ENCODE measurements at places on chromosomes 12 and 14. TPM values are rescaled to one million over a fixed set of nuclear protein-coding genes. Genes with fewer than 3 reads are reported as not detected.

GRCh38 chr14:51962711-51963110, 26.6 kb upstream of the RTRAF start:
- DNase-seq = no peak

DNA sequence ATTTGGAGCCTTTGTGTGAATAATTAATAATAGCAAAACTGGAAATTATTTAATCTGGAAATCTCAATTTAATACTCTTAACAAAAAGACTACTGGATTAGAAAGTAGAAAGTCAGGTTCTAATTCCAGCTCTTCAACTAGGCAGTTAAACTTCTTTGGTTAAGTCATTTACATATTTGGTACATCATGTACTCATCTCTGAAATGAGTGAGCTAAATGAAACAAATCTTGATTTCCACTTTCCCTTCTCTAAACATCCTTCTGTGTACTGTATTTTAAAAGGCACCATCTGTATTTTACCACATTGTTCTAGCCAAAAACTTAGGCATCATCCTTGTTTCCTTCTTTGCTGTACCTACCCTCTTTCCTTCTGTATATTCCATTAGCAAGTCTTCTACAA, 26.9 kb downstream of the CRADD start:
- DNase-seq = no peak

DNA sequence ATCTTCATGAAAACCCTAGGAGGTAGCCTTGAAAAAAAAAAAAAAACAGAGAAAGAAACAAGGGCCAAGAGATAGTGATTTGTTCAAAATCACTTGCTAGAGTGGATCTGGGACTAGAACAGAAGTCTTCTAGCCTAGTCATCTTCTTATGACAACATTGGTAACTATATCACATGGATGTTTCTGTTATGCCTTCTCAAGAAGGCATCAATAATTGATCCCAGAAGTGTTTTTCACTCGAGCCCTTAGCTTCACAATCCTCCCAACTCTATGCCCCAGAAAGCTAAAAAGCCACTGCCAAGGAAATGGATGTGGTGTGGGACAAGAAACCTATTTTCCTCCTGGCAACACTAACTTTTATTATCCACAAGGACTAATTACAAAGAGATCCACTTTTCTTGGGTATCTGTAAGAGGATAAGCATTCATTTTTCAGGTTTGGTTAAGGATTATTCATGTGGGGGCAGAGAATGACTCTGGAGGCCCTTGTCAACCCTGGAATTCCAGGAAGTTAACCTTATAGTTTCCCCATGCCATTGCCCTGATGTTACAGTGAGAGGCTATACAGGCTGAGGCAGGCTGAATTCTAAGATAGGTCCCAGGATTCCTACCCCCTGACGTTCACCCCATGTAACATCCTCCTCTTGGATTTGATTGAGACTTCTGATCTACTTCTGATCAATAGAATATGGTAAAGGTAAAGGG, 67.7 kb upstream of the CPM start:
- no peak for DNase-seq

DNA sequence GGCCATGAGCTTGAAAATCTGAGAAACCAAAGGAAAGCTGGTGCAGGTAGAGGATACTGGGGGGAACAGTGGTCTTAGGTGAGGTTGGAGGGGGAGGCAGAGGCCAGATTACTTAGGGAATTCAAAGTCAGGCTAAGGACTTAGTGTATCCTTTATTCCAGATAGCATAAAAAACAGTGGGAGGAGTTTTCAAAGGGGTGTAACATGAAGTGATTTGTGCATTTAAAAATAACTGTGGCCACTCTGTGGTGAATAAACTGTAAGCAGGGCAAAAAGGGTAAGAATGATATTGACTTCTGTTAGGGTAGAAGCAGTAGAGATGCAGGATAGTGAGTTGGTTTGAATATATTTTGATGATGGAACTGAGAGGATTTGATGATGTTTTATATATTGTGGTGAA, 313.2 kb downstream of the EMP1 start:
- DNase-seq = no peak

The LYZ gene
- 27.2 TPM for polyA plus RNA-seq

The SERPINA12 gene
- polyA plus RNA-seq = not detected

The BAZ2A gene
- 52.4 TPM for polyA plus RNA-seq

All from K562 (cell line).